DMS153 (cell line): ENCODE measurements at places on chromosomes 1 and 21.

- no peak for DNase-seq
These were observed 22.3 kb downstream of the BTG3 start for GRCh38 chr21:17590430-17590829.

DNA sequence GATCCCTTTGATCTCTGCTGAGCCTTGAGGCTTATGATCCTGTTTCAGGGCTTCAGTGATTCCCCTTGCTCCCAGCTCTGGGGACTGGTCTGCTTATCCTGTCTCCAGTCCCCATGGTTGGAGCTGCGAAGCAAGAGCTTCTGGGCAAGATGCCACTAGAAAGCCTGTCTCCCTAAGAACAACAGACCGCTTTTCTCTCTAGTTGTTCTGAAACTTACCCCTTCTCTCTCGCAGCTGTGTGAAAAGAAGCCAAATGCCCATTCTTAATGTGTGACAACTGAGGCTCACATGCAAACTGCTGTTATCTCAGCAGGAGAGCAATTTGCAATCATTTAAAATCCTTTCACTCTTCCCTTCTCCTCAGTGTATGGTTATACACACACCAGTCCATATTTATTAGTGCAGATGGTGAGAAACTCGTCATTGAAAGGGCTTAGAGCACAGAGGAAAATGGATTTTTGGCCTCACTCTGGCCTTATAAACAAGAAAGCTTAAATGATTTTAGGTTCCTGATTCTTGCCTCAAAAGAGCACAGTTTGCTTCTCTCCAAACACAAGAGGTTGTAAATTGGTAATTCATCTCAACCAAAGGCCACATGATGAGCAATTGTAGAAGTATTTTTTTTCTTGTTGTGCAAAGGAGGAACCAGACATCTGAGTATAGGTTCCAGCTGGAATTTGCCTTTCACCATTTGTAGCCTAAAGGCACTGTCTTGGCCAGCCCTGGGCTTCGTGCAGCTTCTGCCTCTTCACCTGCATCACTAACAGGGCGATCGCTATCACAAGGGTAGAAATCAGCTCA lies 179.2 kb upstream of the LMO4 start:
- DNase-seq, result no peak

DNA sequence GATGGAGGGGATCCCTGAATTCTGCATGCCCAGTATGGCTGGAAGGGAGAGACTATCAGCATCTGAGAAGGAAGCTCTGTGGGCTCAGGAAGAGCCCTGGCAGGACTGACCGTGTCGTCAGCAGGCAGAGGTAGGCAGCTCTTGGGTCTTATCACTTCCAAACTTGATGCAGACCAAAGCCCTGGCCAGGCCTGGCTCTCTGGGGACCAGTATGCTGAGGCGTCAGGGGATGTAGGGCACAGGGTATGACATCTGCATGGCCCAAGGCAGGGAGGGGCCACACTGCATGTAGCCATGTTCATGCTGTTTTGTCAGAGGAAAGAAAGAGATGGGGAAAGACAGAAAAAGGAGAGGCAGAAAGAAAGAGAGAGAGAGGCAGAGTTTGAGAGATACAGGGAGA lies 6.3 kb downstream of the FGR start:
- DNase-seq, result no peak

GRCh38 chr1:186374303-186375151 lies 526 bp downstream of the TPR start:
- DNase-seq, result peak; percentile 32

GRCh38 chr1:159141584-159142390 lies 29.6 kb upstream of the CADM3 start:
- DNase-seq, result peak; percentile 23

- no peak for DNase-seq
These were observed 31.1 kb upstream of the MACF1 start for GRCh38 chr1:39173119-39173994.

- DNase-seq, result no peak
These were observed 44.6 kb upstream of the SLC30A1 start for GRCh38 chr1:211623515-211623914.

- peak; percentile 17 for DNase-seq
These were observed 189.1 kb downstream of the FMN2 start for GRCh38 chr1:240280560-240281322.

DNA sequence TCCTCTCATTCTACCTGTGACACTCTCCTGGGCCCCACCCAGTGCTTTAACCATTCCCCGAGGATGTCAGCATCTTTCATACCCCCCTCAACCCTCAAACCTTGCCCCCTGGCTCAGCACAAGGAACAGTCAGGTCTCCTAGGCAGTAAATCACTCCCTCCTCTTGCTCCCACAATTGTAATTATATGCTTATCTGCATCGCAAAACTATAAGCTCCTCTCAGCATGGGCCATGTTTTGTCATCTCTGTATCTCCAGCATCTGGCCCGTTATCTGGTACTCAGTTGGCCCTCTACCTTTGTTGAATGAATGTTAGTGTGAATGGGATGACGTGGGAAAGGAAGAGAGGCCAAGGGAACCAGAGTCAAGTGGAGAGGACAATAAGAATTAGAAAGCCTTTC lies 2.8 kb upstream of the ELOVL1 start:
- DNase-seq, result peak; percentile 25

DNA sequence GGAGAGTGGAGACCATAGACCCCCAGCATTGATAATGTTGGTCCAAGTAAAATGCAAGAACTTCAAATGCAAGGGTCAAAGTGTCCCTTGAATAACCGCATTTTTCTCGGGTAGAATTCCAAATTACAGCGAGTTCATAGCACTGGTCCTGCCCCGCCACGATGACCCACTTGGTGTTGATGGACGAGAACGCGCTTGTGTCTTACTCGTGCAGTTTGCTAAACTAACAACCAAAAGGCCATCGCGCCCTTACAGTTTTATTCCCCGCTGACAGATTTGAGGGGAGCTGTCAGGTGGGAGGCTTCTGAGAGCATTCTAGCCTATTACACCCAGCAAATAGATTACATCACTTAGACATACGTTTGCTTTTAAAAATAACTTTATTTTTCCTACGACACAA lies 17.3 kb upstream of the TSPEAR start:
- no peak for DNase-seq

- peak; percentile 13 for DNase-seq
These were observed 756 bp downstream of the PHGDH start for GRCh38 chr1:119712342-119713038.

GRCh38 chr1:11650331-11650991 lies 3.8 kb downstream of the FBXO2 start:
- DNase-seq, result peak; percentile 75

DNA sequence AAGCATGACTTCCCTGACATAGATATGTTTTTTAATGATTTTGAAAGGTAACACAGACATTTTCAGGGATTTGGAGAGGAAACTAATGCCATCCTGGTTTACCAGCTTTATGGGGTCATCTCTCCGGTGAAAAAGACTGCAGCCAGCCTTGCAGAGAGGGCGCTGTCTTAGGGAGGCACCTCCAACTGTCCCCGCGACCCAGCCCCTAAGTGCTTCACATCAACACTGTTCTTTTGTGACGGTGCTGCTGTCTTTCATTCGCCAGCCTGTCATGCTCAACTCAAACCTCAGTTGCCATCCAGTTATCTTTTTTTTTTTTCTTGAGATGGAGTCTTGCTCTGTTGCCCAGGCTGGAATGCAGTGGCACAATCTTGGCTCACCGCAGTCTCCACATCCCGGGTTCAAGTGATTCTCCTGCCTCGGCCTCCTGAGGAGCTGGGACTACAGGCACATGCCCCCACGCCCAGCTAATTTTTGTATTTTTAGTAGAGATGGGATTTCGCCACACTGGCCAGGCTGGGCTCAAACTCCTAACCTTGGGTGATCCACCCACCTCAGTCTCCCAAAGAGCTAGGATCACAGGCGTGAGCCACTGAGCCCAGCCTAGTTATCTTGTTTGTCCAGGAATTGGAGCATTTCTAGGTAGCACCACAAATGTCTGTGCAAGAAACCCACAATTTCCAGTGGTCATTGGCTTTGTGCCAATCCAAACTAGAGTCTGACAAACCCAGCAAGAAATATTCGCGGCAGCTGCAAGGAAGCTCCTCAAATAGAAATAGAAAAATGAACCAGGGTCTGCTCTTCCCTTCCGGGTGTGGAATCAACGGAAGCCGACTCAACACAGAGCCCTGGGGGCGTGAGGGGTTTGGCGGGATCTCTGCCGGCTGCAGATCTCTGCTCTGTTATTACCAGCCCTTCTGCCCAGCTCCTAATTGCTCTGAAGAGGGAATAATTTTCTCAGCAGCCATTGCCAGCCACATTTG lies 24.2 kb downstream of the PDE9A start:
- DNase-seq, result peak; percentile 36

- DNase-seq, result no peak
These were observed 20.8 kb upstream of the LRRC3 start for GRCh38 chr21:44434568-44434925.

DNA sequence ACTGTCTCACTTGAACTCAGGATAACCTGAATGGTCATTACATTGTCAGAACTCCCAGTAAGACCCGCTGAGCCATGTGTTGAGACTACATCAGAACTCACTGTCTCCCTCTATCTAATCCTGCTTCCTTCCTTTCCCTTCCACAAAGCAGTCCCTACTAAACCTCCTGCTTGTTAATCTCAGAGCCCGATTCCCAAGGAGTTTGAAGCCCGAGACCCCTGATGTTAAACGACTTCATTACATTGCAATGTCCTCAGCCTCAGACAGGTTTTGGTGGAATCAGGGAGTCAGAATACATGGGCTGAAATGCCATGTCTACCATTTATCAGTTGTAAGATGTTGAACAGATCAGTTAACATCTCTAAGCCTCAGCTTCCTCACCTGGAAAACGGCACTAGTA lies 682.4 kb downstream of the ADGRL2 start:
- no peak for DNase-seq

- no peak for DNase-seq
These were observed 53.8 kb upstream of the MROH9 start for GRCh38 chr1:170881268-170882265.

DNA sequence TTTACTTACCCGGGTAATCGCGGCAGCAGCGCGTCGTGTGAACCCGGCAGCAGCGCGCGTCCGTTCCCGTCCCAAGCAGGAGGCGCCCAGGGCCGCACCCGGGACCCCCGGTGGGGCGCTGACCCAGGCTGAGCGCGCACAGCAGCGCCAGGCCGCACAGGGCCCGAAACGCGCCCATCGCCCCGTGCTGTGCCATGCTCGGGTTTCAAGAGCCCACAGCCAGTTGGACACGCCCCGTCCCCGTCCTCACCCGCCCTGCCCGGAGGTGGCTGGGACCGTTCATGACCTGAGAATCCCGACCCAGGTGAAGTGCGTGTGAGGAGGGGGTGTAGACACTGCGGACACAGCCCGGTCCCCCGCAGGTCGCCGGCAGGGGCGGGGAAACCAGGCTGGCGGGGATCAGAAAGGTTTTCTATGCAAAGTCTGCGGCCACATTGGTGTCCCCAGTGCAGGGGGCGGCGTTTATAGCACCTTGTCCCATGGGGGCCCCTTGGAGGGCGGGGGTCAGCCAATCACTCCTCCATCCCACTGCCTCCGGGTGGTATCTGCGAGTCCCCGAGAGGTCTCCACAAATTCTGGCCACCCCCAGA lies at the start of gene TNFRSF18:
TNFRSF18 (minus strand) TSS at position 217 of the 590 bp plus-strand sequence; CDS start at position 196, 21 bp downstream.
- DNase-seq, result peak; percentile 51

- no peak for DNase-seq
These were observed 25.7 kb downstream of the TRIM67 start for GRCh38 chr1:231187571-231187970.

- DNase-seq, result no peak
These were observed 58.4 kb downstream of the DMAP1 start for GRCh38 chr1:44271646-44272045.

GRCh38 chr1:166153525-166154314 lies 13.1 kb downstream of the FAM78B start:
- no peak for DNase-seq

DNA sequence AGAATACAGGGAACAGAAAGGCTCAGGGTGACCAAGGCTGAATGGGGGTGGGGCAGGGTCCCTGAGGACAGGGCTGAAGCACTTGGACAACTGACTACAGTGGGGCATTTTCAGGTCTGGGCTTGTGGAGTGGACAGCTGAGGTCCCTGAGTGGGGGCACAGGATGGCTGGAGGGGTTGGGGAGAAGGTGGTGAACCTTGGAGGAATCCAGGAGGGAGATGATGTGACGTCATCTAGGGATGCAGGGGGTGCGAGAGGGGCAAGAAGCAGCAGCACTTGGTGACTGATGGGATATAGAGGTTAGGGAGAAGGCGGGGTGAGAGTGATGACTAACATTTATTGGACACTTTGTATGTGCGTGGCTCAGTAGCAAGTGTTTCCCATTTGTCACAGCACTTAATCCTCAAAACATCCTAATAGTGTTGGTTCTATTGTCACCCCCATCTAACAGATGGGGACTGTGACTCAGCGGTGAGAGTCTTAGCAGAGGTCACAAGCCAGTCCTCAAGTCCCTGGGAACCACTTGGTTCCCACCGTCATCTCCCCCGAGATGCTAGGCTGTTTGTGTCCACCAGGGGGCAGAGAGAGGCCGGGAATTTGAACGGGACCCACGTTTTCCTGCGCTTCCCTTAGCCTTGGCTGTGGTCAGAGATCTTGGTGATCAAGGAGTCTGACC lies 27.9 kb upstream of the BMP8B start:
- peak; percentile 90 for DNase-seq
